ENCODE measurements at places on chromosomes 1 and 21.

DNA sequence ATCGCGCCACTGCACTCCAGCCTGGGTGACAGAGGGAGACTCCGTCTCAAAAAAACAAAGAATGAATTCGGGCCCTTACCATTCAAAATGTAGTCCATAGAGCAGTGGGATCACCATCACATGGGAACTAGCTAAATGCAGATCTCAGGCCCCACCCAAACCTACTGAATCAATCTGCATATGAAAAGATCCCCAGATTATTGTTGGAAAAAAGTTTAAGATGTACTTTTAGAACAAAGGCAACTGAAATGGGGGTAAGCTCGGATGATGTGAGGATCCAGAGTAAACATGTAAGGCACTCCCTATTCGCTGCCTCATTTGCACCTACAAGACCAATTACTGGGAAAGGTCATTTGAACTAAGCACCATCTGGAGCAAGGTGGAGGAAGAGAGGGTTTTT lies 803 bp upstream of the FLAD1 start:
- no peak for ATAC-seq

GRCh38 chr1:36934061-36934460 lies 100.3 kb downstream of the GRIK3 start:
- no peak for ATAC-seq

- no peak for ATAC-seq
Measured at GRCh38 chr21:41210426-41211059, 42.6 kb downstream of the BACE2 start.

DNA sequence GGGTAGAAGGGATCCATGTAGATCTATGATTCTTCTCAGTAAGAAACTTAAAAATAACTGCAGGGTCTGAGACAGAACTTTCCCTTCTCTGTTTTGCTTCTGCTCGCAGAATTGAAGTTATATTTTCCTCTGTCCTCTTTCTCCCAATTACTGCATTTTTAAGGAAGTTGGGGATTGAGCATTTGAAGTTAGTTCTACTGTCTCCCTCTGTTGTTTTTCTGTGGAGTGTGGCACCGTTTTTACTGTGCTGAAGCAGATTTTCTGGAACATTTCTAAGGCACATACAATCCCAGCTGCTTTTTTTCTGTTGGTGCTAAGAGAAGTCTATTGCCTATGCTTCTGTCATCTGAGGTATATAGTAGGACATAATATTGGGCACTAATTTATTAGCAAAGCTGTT lies 43.3 kb downstream of the RASAL2 start:
- ATAC-seq: peak; percentile 54

- no peak for ATAC-seq
Measured at GRCh38 chr1:180836449-180836848, 76.2 kb upstream of the KIAA1614 start.

GRCh38 chr21:19553919-19554615 lies 1150.5 kb upstream of the TMPRSS15 start:
- ATAC-seq: no peak

- no peak for ATAC-seq
Measured at GRCh38 chr1:196091397-196092135, 516.7 kb downstream of the KCNT2 start.

GRCh38 chr1:154351363-154352068 lies 26.2 kb downstream of the ATP8B2 start:
- no peak for ATAC-seq

GRCh38 chr1:103145449-103145848 lies 37.1 kb upstream of the COL11A1 start:
- ATAC-seq: no peak

- ATAC-seq: no peak
Measured at GRCh38 chr1:67427947-67428346, 2.3 kb downstream of the SERBP1 start.

Data from SK-N-SH treated with all-trans-retinoic acid at 6 μM for 48 hours (cell line).